ENCODE measurements at places on chromosomes 5 and 9.

GRCh38 chr9:35687972-35688557 lies 1.7 kb downstream of the TPM2 start:
- DNase-seq = no peak

DNA sequence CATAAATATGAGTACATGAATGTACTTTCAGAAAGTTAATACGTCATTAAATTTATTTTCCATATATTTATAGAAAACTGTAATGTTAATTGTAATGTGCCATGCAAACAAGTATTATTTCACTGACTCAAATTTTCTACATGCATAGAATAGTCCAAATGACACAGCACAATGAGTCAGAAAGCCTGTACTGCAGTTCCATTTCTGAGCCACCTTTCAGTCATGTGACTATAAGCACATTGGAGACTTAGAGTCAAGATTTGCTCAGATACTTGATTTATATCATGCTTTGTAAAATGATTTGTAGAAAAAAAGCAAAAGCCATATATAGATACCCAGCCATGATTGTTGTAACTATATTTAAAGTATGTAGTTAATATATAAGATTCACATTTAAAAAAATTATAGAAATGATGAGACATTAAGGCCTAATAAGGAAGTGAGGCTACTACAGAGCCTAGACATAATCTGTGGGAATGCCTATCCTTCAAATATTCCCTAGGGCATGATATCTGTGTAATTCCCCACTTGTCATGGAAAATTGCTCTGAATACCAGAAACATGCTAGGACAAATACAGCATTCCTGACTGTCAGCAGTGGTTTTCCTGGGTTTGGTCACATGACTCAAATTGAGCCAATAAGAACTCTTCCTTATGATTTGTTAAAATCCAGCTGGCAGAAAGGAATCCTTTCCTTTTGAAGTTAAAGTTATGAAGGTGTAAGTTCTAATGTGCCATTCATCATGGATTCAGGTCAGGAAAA lies 50.0 kb downstream of the PTPRD start:
- DNase-seq = no peak

- no peak for DNase-seq
These were observed 97.8 kb upstream of the IQGAP2 start for GRCh38 chr5:76305269-76305668.

GRCh38 chr5:129563585-129563984 lies 103.5 kb downstream of the ADAMTS19 start:
- no peak for DNase-seq

- DNase-seq = no peak
These were observed 947.9 kb downstream of the DTWD2 start for GRCh38 chr5:118040496-118040895.

Data from NCI-H2029 treated with DMSO at 0.1 percent for 48 hours (cell line).